Endodermal cell (in vitro differentiated cells): ENCODE measurements at places on chromosomes 6 and 20. TPM values are rescaled to one million over a fixed set of nuclear protein-coding genes. Genes with fewer than 3 reads are reported as not detected.
A peak's percentile ranks its signal among the peaks of the same experiment; 100 is the strongest.

The HRH3 gene
- 0.16 TPM in 1 of 3 replicates, not detected in the others for total RNA-seq

DNA sequence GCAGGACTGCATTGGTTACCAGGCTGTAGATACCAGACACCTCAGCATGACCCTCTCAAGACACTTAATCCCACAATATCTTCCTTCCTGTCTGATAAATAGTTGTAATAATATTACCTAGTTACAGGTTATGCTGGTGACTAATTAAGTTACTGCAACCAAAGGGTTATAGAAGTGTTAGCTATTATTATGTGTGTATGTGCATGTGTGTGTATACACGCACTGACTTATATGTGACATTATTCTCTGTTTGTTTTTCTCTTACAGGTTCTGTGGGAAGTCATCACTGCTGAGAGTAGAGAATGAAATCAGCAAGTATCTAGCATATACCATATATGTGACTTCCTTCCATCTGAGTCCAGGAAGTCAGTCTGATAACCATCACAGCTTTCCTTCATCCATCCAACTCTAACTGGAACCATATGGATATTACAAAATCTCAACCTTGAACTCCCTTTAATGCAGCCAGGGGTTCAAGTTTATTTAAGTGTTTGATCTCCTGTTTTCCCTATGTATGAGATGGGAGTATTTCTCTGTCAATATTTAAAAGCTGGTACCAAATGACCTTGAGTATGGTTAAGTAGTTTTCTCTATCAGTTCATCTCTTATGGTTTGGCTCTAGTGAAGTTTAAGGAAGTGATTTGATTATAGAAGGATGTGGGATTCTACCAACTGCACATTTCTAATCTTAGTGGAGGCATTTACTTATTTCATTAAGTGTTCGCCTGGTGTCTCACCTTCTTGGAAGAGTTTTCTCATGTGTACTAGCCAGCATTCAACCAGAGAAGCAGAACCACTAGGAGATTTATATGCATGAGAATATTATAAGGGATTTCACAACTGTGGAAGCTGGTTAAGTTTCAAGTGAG lies 313.2 kb downstream of the HIVEP2 start:
- H3K4me1 ChIP-seq = no peaks in the 10 kb centered on the region
- H3K36me3 ChIP-seq = no peaks in the 10 kb centered on the region
- H3K27ac ChIP-seq = no peak overlapping the region
- no peaks in the 10 kb centered on the region for H3K27me3 ChIP-seq
- no peak for DNase-seq

DNA sequence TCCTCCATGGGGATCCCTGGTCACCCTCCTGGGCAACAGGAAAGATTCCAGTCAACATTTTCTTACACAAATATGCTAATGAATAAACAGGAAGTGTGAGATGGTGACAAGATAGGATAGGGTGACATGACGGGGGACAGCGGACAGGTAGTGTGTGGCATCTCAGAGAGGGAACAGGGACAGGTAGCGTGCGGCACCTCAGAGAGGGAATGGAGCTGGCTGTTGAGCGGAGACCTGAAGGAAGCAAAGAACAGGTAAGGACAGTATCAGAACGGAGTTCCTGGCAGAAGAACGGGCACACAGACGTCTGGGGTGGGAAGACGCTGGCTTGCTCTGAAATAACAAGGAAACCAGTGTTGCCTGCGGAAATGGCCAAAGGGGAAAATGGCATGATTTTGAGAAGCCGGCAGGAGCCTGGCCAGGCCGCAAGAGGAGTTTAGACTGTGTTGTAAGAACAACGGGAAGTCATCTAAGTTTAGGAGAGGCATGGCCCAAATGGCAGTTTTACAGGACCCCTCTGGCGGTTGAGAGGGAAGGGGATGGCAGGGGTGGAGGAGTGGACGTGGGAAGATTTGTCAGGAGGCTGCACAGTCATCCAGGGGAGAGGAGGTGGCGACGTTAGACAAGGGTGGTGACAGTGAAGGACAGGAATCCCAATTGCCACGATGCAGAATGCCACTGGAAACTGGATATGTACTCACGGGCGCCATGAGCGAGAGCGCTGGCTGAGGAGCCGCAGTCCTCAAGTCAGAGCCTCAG lies 111.6 kb downstream of the JPH2 start:
- H3K27ac ChIP-seq = no peak overlapping the region
- H3K36me3 ChIP-seq = no peaks in the 10 kb centered on the region
- H3K4me3 ChIP-seq = no peak overlapping the region
- no peaks in the 10 kb centered on the region for H3K27me3 ChIP-seq
- no peak for DNase-seq
- H3K4me1 ChIP-seq = no peaks in the 10 kb centered on the region

GRCh38 chr6:29792123-29793035 lies 35.2 kb upstream of the HLA-G start:
- H3K27ac ChIP-seq = no peak overlapping the region
- peak overlapping the region; percentile 58 for H3K4me3 ChIP-seq
- peak; percentile 90 for DNase-seq
- H3K27me3 ChIP-seq = peaks cover 75% of the 10 kb centered on the region
- H3K4me1 ChIP-seq = no peaks in the 10 kb centered on the region

GRCh38 chr6:70575899-70576495 lies 9.3 kb downstream of the SDHAF4 start:
- no peaks in the 10 kb centered on the region for H3K4me1 ChIP-seq
- H3K36me3 ChIP-seq = peaks cover 15% of the 10 kb centered on the region
- no peak for DNase-seq
- H3K27ac ChIP-seq = no peak overlapping the region

- H3K27me3 ChIP-seq = no peaks in the 10 kb centered on the region
- peaks cover 4% of the 10 kb centered on the region for H3K4me1 ChIP-seq
- no peak overlapping the region for H3K27ac ChIP-seq
- H3K4me3 ChIP-seq = no peak overlapping the region
Measured at GRCh38 chr6:50986319-50986718, 167.6 kb downstream of the TFAP2B start.
